Mesothelial cell of epicardium (in vitro differentiated cells): ENCODE measurements at places on chromosomes 4 and X. TPM values are rescaled to one million over a fixed set of nuclear protein-coding genes. Genes with fewer than 3 reads are reported as not detected.

GRCh38 chrX:38847903-38848230 lies 46.6 kb downstream of the MID1IP1 start:
- DNase-seq: no peak
- H3K4me3 ChIP-seq: no peak overlapping the region
- H3K27me3 ChIP-seq: no peaks in the 10 kb centered on the region
- H3K4me1 ChIP-seq: no peaks in the 10 kb centered on the region

- no peak for DNase-seq
- H3K36me3 ChIP-seq: no peaks in the 10 kb centered on the region
- H3K4me1 ChIP-seq: no peaks in the 10 kb centered on the region
- no peak overlapping the region for H3K4me3 ChIP-seq
Observed at GRCh38 chr4:34814266-34814665, 1430.0 kb downstream of the ARAP2 start.

CD40LG gene
- total RNA-seq: not detected in 3 replicates

GRCh38 chrX:110698696-110699095 lies 96.9 kb downstream of the CHRDL1 start:
- no peaks in the 10 kb centered on the region for H3K27me3 ChIP-seq
- H3K27ac ChIP-seq: no peak overlapping the region
- no peak for DNase-seq
- H3K4me1 ChIP-seq: peaks cover 22% of the 10 kb centered on the region
- no peak overlapping the region for H3K4me3 ChIP-seq

DNA sequence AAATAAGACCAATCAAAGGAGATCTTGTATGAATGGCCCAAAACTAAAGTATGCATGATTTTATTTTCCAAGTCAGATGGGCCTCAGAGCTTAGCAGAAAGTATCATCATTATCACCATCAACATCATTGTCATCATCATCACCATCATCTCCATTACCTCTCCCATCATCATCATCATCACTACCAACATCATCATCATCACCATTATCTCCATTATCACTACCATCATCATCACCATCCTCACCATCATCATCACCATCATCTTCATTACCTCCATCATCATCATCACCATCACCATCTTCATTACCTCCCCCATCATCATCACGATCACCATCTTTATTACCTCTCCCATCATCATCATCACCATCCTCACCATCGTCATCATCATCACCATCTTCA lies 363.9 kb downstream of the DHRSX start:
- H3K36me3 ChIP-seq: no peaks in the 10 kb centered on the region
- DNase-seq: no peak
- H3K27me3 ChIP-seq: no peaks in the 10 kb centered on the region
- no peak overlapping the region for H3K4me3 ChIP-seq
- no peaks in the 10 kb centered on the region for H3K4me1 ChIP-seq
- H3K27ac ChIP-seq: no peak overlapping the region

SAP30 gene
- total RNA-seq: 13.6 to 16.8 TPM (median 15.4 TPM) in 3 replicates

DNA sequence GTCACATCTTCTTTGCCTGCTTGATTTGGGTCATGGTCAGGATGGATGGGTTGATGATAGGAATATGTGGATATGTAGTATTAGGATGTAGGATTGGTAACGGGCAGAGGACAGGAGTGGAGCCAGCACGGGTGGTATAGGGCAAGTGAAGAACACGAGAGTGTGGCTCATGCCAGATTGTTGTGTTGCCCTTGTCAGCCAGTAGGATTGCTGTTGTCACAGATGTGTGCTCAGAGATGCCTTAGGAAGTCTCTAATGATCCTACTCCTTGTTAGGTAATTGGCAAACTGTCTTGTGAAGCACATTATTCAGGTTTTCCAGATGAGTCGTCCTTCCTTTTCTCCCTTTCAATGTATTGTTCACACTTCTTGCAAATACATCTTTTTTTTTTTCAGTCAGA lies 5.5 kb downstream of the ATP10D start:
- no peak overlapping the region for H3K4me3 ChIP-seq
- peaks cover 5% of the 10 kb centered on the region for H3K36me3 ChIP-seq

GRCh38 chrX:148929686-148930085 lies 429.3 kb downstream of the AFF2 start:
- H3K36me3 ChIP-seq: no peaks in the 10 kb centered on the region
- no peak overlapping the region for H3K4me3 ChIP-seq
- no peak for DNase-seq
- no peak overlapping the region for H3K27ac ChIP-seq
- no peaks in the 10 kb centered on the region for H3K27me3 ChIP-seq

NPY2R gene
- 0.09 TPM in 1 of 3 replicates, not detected in the others for total RNA-seq

DNA sequence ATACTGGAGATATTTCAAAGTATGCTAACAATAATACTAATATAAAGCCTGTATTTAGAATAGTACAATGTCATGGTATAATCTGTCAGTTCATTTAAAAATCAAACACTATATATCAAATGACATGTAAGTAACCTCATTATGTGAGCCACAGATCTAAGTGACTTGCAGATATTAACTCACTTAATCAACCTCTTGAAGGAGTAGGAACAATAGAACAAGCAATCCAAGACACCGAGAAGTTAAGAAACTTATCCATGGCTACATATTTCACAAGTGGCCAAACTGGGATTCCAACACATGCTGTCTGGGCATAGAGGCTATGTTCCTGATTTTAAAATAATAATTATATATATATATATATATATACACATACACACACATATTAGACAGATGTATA lies 554.0 kb downstream of the ARAP2 start:
- peaks cover 2% of the 10 kb centered on the region for H3K36me3 ChIP-seq
- DNase-seq: no peak
- H3K4me3 ChIP-seq: no peak overlapping the region

ASMTL gene
- total RNA-seq: 30.1 to 31.9 TPM (median 31.2 TPM) in 3 replicates

DNA sequence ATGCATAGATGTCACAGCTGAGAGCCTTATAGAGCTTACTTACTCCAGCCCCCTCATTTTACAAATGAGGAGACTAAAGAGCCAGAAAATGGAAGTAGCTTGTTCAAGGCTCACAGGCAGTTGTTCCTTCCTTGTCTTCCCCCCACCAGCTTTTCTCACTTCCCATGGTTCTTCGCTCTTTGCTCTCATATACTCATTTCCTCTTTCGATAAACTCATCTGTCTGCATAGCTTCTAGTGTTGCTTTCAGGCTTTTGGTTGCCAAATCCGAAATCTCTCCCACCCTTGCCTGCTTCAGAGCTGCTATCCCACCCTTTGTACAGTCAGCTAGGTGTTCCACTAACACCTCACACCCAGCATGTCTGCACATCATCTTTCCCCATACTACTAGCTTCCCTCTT lies 25.0 kb upstream of the GJB1 start:
- H3K36me3 ChIP-seq: no peaks in the 10 kb centered on the region
- no peak overlapping the region for H3K4me3 ChIP-seq
- no peaks in the 10 kb centered on the region for H3K4me1 ChIP-seq
- no peak overlapping the region for H3K27ac ChIP-seq
- H3K27me3 ChIP-seq: no peaks in the 10 kb centered on the region

- no peaks in the 10 kb centered on the region for H3K27me3 ChIP-seq
- no peak overlapping the region for H3K27ac ChIP-seq
- DNase-seq: no peak
- no peak overlapping the region for H3K4me3 ChIP-seq
- no peaks in the 10 kb centered on the region for H3K36me3 ChIP-seq
Observed at GRCh38 chr4:80454040-80454439, 118.5 kb downstream of the CFAP299 start.

DNA sequence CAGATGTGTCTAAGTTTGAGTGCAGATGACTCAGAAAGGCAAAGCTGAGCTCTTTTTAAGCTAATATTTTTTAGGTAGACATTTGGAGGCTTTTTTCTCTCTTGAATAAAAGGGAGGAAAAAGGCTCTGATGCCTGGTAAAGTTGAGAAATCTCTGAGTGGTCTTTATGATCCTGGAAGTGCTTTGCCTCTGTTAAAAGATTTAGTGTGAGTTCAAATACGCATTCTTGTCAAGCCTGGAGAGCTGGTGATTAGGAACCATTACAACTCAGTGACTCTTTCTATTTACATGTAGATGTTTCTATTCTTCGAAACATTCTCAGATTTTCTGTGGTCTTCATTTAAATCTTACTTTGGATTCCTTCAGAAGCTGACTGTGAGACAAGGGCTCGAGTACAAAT lies 143.4 kb upstream of the MED14 start:
- H3K36me3 ChIP-seq: peaks cover 2% of the 10 kb centered on the region
- DNase-seq: no peak
- no peaks in the 10 kb centered on the region for H3K27me3 ChIP-seq
- H3K27ac ChIP-seq: no peak overlapping the region
- no peak overlapping the region for H3K4me3 ChIP-seq
- H3K4me1 ChIP-seq: peaks cover 7% of the 10 kb centered on the region

- H3K4me3 ChIP-seq: no peak overlapping the region
- no peak for DNase-seq
- H3K27me3 ChIP-seq: no peaks in the 10 kb centered on the region
- H3K27ac ChIP-seq: no peak overlapping the region
Observed at GRCh38 chrX:110146521-110146920, 143.6 kb downstream of the TMEM164 start.

GRCh38 chrX:139332441-139332840 lies 198.1 kb upstream of the F9 start:
- no peak for DNase-seq
- H3K36me3 ChIP-seq: no peaks in the 10 kb centered on the region
- H3K4me1 ChIP-seq: no peaks in the 10 kb centered on the region
- H3K4me3 ChIP-seq: no peak overlapping the region
- no peak overlapping the region for H3K27ac ChIP-seq

TMEM150C gene
- total RNA-seq: 3.5 to 4.3 TPM (median 4.0 TPM) in 3 replicates

GRCh38 chrX:125204681-125205132 lies 115.0 kb upstream of the TEX13C start:
- peak overlapping the region; percentile 71 for H3K27ac ChIP-seq
- H3K36me3 ChIP-seq: no peaks in the 10 kb centered on the region
- DNase-seq: no peak

DNA sequence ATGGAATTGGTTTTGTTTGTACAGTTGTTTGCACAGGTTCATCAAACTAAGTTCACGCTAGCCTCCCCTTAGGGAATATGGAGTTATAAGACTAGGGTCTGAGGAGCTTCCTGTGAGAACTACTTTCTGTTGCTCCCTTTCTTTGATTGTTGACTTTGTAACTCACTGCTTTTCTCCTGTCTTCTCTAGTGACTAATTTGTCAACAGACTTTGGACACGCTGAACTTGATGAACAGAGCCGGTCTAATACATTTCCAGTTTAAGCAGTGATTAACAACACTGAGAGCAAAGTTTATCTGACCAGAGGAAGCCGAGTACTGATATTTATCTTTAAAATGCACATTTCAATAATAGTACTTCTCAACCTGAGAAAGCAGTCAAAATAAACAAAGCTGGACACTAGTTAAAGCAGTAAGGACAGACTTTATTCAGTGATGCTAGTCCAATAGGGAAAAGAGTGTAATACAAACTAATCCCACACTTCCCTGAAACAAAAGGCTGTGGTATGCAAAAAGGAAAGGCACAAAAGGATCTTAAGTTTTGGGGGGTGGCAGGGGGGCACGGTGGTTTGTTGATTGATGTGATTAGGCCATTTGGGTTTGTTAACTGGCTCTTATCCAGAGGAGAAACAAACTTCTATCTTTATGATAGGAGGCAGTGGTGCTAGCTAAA lies 2.7 kb upstream of the NUDT9 start:
- peak overlapping the region; percentile 39 for H3K27ac ChIP-seq
- H3K4me1 ChIP-seq: peaks cover 40% of the 10 kb centered on the region
- H3K36me3 ChIP-seq: no peaks in the 10 kb centered on the region
- H3K4me3 ChIP-seq: no peak overlapping the region
- DNase-seq: no peak
- H3K27me3 ChIP-seq: no peaks in the 10 kb centered on the region

DNA sequence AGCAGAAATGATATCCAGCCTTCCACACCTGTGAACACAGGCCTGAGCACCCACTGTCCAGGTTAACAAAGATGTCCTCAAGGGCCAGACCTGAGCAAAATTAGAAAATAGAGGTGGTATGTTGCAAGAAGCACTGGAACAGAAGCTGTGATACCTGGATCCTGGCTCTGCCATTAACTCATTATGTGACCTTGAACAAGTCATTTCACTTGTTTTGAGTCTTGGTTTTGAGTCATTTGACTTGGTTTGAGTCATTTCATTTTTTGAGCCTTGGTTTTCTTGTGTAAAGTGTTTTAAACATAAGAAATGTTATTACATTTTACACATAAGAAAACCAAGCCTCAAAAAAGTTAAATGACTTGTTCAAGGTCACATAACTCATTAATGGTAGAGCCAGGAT lies 2.9 kb upstream of the NWD2 start:
- DNase-seq: no peak
- H3K4me1 ChIP-seq: peaks cover 9% of the 10 kb centered on the region
- H3K36me3 ChIP-seq: no peaks in the 10 kb centered on the region
- no peak overlapping the region for H3K4me3 ChIP-seq

DNA sequence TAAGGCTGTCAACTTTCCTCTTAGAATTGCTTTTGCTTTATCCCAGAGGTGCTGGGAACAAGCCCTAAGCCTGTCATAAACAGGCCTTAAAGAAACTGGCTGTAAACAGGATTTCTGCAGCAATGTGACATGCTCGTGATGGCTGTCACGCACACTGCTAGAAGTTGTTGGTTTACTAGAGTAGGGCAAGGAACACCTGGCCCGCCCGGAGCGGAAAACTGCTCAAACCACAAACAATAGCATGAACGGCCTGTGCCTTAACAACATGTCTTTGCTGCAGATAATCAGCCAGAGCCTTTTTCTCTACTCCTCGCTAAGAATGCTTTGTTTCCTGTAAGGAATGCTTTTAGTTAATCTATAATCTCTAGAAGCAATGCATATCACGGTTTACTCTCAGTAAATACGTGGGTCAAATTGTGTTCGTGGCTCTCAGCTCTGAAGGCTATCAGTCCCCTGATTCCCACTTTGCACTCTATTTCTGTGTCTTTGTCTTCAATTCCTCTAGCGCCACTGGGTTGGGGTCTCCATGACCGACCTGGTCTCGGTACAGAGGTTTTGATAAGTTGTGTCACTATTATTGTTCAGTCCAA lies 318.3 kb downstream of the GLUD2 start:
- no peak for DNase-seq
- no peaks in the 10 kb centered on the region for H3K36me3 ChIP-seq
- H3K4me3 ChIP-seq: no peak overlapping the region
- H3K27me3 ChIP-seq: no peaks in the 10 kb centered on the region
- H3K4me1 ChIP-seq: no peaks in the 10 kb centered on the region
- no peak overlapping the region for H3K27ac ChIP-seq

ESX1 gene
- not detected in 3 replicates for total RNA-seq

- no peaks in the 10 kb centered on the region for H3K27me3 ChIP-seq
- no peak overlapping the region for H3K4me3 ChIP-seq
- peaks cover 55% of the 10 kb centered on the region for H3K36me3 ChIP-seq
- H3K27ac ChIP-seq: no peak overlapping the region
- no peaks in the 10 kb centered on the region for H3K4me1 ChIP-seq
Observed at GRCh38 chr4:2924286-2924685, 38.9 kb downstream of the NOP14 start.
